MV-4-11 (cell line): ENCODE measurements at places on chromosomes 16 and 17.

DNA sequence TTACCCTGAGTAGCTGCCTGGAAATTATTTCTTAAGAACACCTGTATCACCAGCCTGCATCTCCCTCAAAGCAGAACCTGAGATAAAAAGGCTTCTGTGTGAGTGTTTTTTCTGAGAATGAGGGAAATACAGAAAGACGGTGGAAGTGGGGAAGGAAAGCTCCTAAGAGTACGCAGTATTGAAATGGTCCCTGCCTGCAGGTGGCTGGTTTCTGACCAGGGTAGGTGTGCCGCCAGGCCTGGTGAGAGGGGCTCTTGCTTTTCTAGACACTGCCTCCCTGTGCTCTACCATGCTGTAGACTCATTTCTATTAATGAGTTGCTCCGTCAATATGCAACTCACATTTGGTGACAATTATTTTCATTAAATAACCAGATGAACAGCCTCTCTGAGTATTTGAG, 201.7 kb downstream of the MAP2K4 start:
- DNase-seq, result no peak

DNA sequence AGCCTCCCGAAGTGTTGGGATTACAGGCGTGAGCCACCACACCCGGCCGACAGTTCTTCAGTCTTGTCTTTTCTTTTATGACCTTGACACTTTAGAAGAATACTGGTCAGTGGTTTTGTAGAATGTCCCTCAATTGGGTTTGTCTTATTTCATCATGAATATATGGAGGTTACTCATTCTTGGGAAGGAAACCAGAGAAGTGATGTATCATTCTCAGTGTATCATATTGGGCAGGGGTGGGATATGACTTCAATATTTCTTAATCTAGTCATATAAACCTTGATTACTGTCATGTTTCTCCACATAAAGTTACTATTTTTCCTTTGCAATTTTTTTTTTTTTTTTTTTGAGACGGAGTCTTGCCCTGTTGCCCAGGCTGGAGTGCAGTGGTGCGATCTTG, 36.9 kb downstream of the SNTB2 start:
- DNase-seq, result no peak

DNA sequence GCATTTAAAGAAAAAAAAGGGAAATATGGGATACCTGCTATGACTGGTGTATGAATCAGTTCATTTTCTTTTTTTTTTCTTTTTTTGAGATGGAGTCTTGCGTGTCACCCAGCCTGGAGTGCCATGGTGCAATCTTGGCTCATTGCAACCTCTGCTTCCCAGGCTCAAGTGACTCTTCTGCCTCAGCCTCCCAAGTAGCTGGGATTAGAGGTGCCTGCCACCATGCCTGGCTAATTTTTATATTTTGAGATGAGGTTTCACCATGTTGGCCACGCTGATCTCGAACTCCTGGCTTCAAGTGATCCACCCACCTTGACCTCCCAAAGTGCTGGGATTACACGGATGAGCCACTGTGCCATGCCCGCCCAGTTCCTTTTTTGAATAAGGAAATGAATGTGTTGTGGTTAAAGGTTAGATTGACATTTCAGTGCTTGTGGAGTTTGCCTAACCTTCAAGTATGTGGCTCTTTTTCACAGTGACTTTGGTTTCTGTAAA, 7.7 kb downstream of the HAPSTR1 start:
- peak; percentile 91 for DNase-seq

DNA sequence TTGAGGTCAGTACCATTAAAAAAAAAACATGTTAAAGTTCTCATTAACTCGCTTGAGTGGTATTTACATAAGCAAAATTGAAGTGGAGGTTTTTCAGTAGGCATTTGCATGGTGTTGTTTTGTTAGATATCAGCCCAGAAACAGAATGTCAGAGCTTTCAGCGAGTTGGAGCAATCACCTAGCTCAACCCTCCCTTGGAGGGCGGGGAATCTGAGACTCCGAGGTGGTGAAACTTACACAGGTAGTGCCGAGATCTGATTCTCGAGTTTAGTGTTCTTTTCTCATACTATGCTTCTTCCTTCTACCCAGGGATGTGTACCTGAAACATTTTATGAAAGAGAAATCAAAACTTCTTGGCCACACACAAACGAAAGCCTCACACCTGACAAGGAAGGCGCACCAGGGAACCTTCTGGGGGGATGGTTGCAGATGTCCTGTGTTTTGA, 6.6 kb downstream of the SEC14L1 start:
- no peak for DNase-seq

DNA sequence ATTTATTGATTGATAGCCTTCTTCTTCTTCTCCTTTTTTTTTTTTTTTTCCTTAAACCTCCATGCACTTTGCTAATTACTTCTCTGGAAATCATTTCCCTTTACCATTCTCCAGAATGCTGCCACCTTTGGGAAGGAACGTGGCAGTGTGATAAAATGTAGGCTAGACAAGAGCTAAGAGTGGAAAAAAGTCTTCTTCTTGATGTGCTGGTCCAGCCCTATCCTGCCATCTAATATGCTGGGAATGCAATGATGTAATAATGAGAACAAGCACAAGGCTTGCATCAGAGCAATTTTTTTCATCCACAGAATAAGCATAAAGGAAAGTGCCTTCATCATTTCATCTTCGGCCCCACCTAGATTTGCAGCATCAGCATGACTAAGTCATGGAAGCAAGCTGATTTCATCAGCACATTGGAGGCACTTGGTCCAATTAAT, 128.7 kb upstream of the ZFHX3 start:
- no peak for DNase-seq

DNA sequence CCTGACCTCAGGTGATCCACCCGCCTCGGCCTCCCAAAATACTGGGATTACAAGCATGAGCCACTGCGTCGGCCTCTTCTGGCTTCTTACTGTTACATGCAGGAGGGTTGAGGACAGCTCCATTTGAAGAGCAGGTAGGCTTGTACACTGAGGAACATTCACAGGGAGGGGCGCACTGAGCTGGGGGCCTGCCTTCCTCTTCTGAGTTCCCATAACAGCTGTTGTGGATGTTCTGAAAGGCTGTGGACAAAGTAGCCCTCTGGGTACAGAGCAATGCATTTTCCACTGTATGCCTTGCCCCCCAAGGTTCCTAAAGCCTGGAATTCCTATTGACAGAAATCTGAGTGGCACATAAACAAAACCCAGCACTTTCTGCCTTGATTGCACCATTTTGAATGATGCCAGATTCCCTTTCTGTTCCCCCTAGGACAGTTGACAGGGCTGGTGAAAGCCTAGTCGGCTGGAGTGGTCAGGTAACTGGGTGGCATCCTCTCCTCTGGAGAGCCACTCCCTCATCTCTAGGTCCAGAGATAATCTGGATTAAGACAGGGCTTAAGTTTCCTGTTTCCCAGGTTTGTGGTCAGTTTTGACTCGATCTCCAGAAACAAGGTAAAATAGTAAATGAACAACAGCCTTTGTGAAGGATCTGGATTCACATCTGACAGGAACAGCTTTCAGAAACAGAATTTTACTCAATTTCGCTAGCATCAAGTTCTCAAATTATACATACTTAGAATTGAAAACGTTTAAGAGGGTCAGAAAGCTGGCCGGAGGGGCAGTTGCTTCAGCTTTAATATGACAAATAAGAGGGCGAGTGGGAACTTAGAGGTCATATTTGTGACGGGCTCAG, 1.3 kb upstream of the CDK5R1 start:
- no peak for DNase-seq

DNA sequence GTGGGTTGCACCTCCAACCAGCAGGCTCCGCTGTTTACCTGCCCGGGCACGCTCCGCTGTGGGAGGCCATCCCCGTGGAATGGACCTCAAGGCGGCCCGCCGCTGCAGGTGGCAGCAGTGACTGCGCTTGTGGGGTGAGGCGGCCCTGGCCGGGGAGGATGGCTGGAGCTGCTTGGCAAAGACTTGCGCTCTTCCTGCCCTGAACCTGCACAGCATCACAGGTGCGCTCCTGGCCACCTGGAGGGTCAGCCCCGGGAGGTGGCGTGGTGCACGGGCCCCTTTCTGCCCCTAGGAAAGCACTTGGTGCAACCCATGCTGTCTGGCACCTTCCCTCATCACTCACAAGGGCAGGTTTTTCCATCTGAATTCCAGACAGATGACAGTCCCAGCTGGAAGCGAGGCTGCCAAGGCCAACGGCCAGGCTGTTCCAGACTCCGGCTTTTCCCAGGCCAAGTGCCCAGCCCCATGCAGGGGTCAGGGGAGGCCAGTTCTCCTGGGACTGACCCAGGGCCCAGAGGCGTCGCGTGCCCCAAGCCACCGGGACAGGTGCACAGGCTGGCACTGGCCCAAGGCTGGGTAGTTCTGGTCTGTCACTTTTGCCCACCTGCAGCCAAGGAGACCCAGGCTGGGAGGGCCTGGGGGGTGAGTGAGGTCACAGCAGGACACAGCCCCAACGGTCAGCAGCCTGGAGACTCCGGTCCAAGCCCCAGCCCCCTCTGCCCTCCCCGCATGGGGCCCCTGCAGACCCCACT, 13.3 kb downstream of the UTS2R start:
- no peak for DNase-seq

DNA sequence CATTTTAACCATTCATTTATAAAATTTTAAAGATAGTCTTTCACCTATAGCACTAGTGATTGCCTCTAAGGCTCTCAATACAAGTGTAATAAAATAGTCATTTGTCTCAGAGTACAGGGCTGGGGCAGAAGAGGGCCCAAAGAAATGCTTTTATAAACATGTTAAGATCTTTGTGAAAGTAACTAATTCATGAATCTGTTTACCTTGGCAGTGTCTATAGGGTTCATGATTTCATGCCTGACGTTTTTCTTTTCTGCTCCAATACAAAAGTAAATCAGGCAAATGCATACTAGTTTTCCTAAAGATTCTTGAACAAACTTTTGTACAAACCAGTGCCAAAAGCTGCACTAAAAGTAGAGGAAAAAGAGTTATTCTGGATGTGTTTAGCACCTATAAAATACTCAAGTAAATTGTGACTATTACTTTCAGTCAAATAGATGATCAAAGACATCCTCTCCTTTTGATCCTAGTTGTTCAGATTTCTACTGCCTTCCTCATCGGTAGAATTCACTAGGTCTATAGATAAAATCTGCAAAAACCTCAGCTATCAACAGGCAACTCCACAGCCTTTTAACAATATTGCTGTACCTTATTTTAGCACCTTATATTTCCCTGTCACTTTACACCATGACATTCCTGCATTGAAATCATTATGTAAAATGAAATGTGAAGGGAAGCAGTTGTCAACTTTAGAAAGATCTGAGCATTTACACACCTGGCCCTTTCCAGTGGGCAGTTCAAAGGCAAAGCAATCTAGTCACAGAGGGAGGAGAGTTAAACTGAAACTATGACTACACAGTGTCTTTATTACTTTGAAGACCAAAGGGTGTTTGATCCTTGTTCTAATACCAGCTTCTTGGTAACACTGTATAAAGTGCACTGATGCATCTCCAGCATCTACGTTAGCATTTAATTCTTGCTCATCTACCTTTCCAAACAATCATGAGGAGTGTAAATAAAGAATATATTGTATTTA, 100.0 kb upstream of the MED13 start:
- DNase-seq, result no peak

GRCh38 chr17:31320241-31320640, 1.2 kb downstream of the EVI2A start:
- no peak for DNase-seq

DNA sequence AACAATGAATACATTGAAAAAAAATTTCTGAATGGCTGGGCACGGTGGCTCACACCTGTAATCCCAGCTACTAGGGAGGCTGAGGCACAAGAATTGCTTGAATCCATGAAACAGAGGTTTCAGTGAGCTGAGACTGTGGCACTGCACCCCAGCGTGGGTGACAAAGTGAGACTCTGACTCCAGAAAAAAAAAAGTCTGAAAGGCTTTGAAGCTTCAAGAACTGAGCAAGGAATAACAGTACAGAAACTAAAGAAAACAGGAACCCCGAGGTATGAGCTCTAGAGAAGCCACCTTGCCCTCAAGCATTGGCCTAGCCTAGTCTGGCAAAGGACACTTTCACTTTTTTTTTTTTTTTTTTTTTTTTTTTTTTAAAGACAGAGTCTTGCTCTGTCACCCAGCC, 45.0 kb downstream of the TEX2 start:
- peak; percentile 95 for DNase-seq

- no peak for DNase-seq
Measured at GRCh38 chr17:80379348-80379747, 35.6 kb upstream of the ENDOV start.

- no peak for DNase-seq
Measured at GRCh38 chr16:56093055-56093454, 98.2 kb upstream of the GNAO1 start.

DNA sequence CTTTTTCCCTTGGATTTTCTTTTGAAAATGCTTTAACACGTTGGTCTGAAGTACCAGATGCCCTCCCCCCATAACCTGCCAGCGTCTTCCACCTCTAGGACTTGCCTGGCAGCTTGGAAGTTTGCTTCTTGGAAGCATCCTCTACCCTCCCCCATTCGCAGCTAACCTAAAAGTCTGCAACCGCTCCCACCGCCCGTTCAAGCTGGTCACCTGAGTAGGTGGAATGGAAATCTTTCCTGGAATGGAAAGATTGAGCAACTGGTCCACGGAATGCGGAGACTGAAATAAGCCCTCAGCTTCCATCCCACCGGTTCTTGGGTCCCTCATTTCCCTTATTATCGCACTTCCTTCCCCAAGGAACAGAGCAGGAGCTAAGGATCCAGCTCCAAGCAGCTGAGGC, 31.4 kb downstream of the HS3ST3B1 start:
- no peak for DNase-seq

DNA sequence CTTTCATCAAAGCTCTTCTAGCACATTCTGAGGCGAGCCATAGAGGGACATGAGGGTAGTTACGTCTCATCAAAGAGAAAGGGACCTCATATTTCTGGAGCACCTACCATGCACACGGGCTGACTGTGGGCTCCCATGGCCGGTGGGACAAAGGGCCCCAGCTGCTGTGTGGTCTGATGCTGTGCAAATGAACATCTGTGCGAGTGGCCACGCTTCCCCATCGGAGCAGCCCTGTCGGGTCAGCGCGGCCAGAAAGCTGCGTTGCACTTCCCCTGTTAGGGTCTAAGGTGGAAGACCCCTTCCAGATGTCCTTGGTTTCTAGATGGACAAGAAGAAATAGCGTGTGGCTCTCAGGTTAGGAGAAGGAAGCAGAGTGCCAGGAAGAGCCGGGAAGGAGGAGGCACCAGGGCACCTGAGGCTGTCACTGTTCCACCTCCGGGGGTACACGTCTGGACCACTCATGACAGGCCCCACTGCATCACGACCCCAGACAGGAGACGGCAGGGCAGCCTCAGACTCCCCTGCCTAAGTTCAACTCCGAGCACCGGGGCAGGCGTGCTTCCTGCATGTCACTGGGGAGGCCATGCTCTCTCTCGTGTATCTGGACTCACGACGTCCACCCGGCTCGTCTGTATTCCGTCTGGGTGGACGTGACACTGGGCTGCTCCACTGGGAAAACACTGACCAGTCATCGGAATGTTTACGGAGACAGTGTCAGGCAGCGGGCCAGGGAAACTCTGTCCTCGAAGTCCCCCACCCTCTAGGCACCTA, 8.5 kb upstream of the BAIAP2 start:
- DNase-seq, result no peak
